ENCODE measurements at places on chromosomes 2 and 18.

- no peak for DNase-seq
Observed at GRCh38 chr18:3251963-3252277, 4.3 kb downstream of the MYL12A start.

GRCh38 chr2:197620133-197620532 lies 55.3 kb downstream of the RFTN2 start:
- no peak for DNase-seq

- no peak for DNase-seq
Observed at GRCh38 chr2:175806125-175806490, 196.0 kb downstream of the LNPK start.

- DNase-seq = no peak
Observed at GRCh38 chr18:61948281-61948741, 55.5 kb upstream of the RNF152 start.

- DNase-seq = no peak
Observed at GRCh38 chr2:42096869-42097591, 49.2 kb downstream of the PKDCC start.

- no peak for DNase-seq
Observed at GRCh38 chr18:3248658-3249359, 1.2 kb downstream of the MYL12A start.

DNA sequence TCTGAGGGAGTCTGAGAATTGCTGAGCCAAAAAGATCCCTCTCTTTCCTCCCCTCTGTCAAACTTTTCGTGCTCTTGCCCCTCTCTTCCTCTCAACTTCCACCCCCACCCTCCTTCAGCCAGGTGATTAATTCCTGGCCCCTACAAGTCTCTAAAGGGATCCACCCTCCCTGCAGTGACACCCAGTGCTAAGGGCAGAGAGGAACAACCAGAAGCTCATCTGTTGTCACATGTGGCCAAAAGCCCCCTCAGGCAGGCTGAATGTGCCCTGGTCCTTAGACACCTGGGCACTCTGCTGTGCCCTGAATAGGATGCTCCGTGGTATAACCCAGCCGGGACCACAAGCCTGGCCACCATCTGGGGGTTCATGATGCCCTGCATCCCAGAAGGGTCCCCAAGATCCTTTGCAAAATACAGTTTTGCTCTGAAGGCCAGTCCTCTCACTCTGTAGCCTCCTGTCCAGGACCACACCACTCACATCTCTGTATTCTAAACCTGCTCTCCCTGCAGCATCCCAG lies 234.4 kb downstream of the BCL11A start:
- no peak for DNase-seq
